Upper lobe of right lung (tissue), 1 donor: ENCODE measurements at places on chromosomes 5 and 9.

GRCh38 chr9:3732077-3733038, 206.6 kb upstream of the RFX3 start:
- H3K36me3 ChIP-seq: no peaks in the 10 kb centered on the region
- no peaks in the 10 kb centered on the region for H3K4me1 ChIP-seq
- no peaks in the 10 kb centered on the region for H3K27me3 ChIP-seq
- H3K4me3 ChIP-seq: peak overlapping the region; percentile 24
- peak overlapping the region; percentile 6 for H3K27ac ChIP-seq

DNA sequence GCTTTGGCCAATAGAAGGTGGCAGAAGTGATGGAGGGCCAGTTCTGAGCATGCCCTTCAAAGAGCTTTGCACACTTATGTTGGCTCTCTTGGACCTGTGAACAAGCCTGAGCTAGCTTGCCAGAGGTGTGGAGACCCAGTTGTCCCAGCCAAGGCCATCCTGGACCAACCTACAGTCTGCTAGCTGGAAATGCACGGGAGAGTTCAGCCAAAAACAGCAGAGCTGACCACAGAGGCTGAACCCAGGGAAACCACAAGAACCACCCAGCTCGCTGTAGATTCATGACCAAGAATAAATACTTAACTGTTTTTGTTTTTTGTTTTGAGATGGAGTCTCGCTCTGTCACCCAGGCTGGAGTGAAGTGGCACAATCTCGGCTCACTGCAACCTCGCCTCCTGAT, 65.4 kb upstream of the HAND1 start:
- H3K4me3 ChIP-seq: no peak overlapping the region
- peaks cover 12% of the 10 kb centered on the region for H3K27me3 ChIP-seq
- H3K4me1 ChIP-seq: no peaks in the 10 kb centered on the region
- H3K36me3 ChIP-seq: no peaks in the 10 kb centered on the region

GRCh38 chr9:99056886-99057664, 47.8 kb upstream of the TGFBR1 start:
- H3K27me3 ChIP-seq: no peaks in the 10 kb centered on the region
- no peak for DNase-seq
- peaks cover 23% of the 10 kb centered on the region for H3K4me1 ChIP-seq
- no peaks in the 10 kb centered on the region for H3K36me3 ChIP-seq

GRCh38 chr5:77724934-77725333, 51.2 kb downstream of the TBCA start:
- H3K36me3 ChIP-seq: no peaks in the 10 kb centered on the region
- no peak overlapping the region for H3K27ac ChIP-seq
- DNase-seq: no peak
- H3K4me1 ChIP-seq: no peaks in the 10 kb centered on the region
- no peak overlapping the region for H3K4me3 ChIP-seq

GRCh38 chr5:77806213-77806843, 30.2 kb upstream of the TBCA start:
- no peak overlapping the region for H3K4me3 ChIP-seq
- no peaks in the 10 kb centered on the region for H3K36me3 ChIP-seq
- H3K4me1 ChIP-seq: no peaks in the 10 kb centered on the region
- H3K27ac ChIP-seq: no peak overlapping the region

GRCh38 chr5:134502259-134502658, 23.2 kb upstream of the JADE2 start:
- H3K4me1 ChIP-seq: peaks cover 32% of the 10 kb centered on the region
- H3K27ac ChIP-seq: no peak overlapping the region
- no peak overlapping the region for H3K4me3 ChIP-seq

DNA sequence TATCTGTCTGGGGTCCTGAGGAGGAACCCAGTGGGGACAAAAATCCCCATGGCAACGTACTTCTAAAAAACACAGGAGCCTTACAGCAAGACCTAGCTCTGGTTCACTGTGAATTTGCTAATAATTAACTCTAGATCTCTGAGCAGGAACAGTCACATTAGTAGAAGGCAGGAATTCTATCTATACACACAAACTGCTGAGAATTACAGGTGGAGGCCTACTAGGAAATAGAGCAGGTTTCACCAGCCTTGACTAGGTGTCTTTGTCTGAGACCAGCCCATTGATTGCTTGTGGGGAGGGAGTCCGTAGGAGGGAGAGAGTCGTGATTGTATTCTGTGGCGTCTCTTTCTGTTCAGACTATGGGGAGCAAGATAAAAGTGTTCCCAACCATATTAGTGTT, 44.8 kb downstream of the PRLR start:
- H3K27me3 ChIP-seq: no peaks in the 10 kb centered on the region
- no peaks in the 10 kb centered on the region for H3K4me1 ChIP-seq
- H3K36me3 ChIP-seq: no peaks in the 10 kb centered on the region
- no peak for DNase-seq
- H3K27ac ChIP-seq: no peak overlapping the region
- H3K4me3 ChIP-seq: no peak overlapping the region

GRCh38 chr9:91273853-91274552, 87.7 kb downstream of the AUH start:
- H3K27me3 ChIP-seq: no peaks in the 10 kb centered on the region
- no peaks in the 10 kb centered on the region for H3K4me1 ChIP-seq
- no peak overlapping the region for H3K4me3 ChIP-seq
- no peaks in the 10 kb centered on the region for H3K36me3 ChIP-seq
- no peak overlapping the region for H3K27ac ChIP-seq

DNA sequence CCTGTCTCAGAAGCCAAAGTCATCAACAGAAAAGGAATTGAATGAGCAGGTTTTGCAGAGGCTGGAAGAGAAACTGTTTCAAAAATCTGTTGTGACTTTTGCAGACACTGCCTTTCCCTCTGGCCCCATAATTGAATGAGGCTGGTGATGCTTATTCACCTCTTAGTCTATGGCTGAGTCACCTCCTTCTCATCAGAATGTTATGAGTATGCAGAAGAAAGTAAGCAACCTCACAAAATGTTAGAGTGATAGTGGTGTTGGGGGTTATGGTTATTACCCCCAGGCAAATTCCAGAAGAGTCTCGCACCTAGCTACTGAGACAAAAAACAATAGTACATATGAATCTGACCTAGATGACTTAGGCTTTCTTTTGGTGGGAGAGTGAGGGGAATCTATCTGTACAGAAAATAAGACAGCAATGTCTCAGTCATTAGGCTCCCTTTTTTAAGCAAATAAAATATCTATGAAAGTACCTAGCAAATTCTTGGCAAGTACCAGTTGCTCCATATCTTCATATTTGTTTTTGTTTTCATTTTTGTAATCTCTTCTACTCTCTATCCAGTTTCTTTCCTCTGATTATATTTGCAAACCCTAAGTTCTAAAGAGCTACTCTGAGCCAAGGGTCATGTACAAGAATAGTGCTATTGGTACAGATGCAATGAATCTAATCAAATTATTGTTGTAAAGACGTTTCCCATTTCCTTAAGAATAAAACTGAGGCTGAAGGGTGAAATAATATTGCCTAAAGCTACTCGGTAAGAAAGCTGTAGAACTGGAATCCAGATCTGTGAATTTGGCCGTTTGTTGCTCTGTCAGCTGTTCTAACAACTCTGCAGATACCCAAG, 498.1 kb upstream of the TNC start:
- H3K4me1 ChIP-seq: no peaks in the 10 kb centered on the region
- H3K36me3 ChIP-seq: no peaks in the 10 kb centered on the region
- no peaks in the 10 kb centered on the region for H3K27me3 ChIP-seq
- H3K27ac ChIP-seq: no peak overlapping the region

DNA sequence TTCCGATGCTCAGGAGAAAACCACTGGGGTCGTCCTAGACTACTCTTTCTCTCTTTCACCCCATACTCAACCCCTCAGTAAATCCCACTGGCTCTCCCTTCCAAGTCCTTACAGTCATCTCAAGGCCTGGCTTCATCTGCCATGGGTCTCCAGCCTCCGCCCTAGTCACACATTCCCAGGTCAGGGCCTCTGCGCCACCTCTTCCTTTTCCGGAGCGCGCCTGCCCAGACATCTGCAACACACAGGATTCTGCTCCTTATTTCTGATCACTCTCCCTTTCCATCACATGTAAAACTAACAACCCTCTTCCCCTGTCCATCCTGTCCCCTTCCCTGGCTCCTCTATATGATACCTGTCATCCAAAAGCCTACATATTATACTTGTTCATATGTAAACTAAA, 39.8 kb downstream of the RAPGEF1 start:
- peaks cover 66% of the 10 kb centered on the region for H3K4me1 ChIP-seq
- H3K4me3 ChIP-seq: no peak overlapping the region

- no peaks in the 10 kb centered on the region for H3K27me3 ChIP-seq
- DNase-seq: no peak
- no peak overlapping the region for H3K27ac ChIP-seq
- no peaks in the 10 kb centered on the region for H3K36me3 ChIP-seq
Measured at GRCh38 chr5:78467752-78468357, 107.4 kb downstream of the SCAMP1 start.

- H3K4me3 ChIP-seq: no peak overlapping the region
- H3K36me3 ChIP-seq: no peaks in the 10 kb centered on the region
- DNase-seq: no peak
Measured at GRCh38 chr9:23812673-23813072, 13.4 kb downstream of the ELAVL2 start.

GRCh38 chr5:57538341-57538955, 55.8 kb upstream of the ACTBL2 start:
- no peaks in the 10 kb centered on the region for H3K36me3 ChIP-seq
- no peaks in the 10 kb centered on the region for H3K4me1 ChIP-seq
- H3K4me3 ChIP-seq: no peak overlapping the region
- DNase-seq: no peak
- H3K27me3 ChIP-seq: no peaks in the 10 kb centered on the region

DNA sequence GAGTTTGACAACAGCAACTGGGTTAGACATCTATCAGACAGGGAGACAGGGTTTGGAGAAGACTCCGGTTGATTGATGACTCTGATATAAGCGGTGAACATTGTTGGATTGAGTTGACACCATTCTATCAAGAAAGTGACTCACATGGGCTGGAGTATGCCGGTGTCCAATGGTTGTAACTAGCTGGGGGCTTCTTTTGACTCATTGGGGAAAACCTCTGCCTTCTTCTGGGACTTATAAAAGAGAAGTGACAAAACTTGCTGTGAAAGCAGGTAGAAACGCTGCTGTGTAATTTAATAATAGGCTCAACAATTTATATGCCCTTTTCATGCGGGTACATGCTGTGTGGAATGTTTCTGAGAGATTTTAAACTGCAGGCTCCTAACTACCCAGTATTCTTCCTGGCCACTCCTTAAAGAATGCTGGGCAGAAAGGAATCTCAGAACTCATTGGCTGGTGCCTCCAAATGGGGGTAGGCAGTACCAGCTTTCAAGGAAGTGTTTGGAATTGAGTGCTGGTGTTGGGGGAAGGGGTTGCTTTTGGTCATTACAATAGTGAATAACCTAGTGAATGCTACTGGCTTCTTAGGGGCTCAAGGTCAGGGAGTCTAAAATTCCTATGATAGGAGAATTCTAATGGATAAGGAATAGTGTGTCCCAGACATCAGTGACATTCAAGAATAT, 43.9 kb downstream of the FYB1 start:
- no peak for DNase-seq
- no peak overlapping the region for H3K27ac ChIP-seq
- H3K36me3 ChIP-seq: no peaks in the 10 kb centered on the region
- no peak overlapping the region for H3K4me3 ChIP-seq

DNA sequence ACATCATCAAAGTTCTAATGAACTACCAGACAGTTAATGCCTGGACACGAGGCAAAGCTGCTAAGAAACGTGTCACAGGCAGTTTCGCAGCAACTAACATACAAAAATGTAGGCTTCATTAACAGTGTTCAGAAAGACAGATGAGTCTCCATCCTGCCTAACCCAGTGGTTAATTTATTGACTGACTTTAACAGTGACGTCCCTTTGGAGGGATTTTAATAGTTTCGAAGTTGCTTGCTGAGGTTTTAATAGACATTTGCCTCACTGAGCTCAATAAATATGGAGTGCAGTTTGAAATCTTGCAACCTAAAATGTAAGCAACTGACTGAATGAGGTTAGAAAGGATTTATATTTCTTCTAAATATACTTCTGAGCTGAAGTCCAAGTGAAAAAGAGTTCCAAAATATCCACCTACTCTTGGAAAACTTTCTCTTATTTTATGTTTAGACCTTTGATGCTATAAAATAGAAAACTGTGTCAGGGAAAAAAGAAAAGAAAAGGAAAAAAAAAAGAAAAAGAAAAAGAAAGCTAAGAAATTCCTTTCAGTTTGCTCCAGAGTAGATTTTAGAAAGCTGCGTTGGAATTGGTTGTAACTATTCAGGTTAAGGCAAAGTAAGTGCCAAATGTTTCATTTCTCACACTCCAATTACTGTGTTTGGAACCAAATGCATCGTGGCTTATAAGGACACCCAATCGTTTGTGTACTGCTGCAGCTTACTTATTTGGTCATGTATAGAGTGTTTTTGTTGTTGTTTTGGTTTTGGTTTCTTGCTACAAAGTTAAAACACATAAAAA, 2016.6 kb downstream of the MAT2B start:
- H3K27ac ChIP-seq: no peak overlapping the region
- no peak for DNase-seq

DNA sequence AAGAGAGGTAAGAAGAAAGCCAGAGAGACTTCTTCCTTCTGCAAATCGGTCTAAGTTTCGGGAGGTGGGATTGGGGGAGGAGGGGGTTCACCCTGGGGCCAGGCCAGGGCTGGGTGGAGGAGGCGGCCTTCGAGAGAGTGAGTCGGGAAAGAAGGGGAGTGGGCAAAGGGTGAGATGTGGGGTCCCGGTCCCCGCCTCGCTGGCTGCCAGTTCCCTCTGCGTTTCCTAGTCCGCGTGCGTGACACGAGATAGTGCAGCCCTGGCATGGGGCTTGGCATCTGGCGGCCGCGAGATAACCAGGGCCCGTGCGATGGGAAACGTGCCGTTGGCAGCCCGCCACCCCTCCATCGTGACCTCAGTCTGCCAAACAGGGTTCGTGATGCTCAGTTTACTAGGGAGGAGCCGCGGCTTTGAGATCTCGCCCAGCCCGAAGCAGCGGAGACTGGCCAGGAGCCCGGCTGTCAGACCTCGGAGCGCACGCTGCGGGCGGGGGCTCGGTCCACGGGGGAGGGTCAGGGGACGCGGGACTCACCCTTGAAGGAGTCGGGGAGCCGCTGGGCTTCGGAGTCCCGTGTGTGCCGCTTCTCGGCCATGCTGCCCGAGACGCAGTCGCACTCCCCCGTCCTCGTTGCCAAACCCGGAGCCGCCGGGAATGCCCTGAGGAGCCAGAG, at the start of gene STOM:
Gene STOM, minus strand, starts transcription at position 656 of the 671 bp plus-strand sequence. Its CDS starts 63 bp downstream, at position 593.
- no peaks in the 10 kb centered on the region for H3K27me3 ChIP-seq
- peaks cover 15% of the 10 kb centered on the region for H3K36me3 ChIP-seq
- peaks cover 71% of the 10 kb centered on the region for H3K4me1 ChIP-seq
- peak within 1 kb of the TSS; percentile 95 for H3K27ac ChIP-seq
- peak; percentile 93 for DNase-seq

GRCh38 chr9:135070964-135071735, 16.3 kb upstream of the OLFM1 start:
- H3K4me1 ChIP-seq: peaks cover 3% of the 10 kb centered on the region
- H3K27ac ChIP-seq: no peak overlapping the region
- no peak overlapping the region for H3K4me3 ChIP-seq
- H3K27me3 ChIP-seq: peaks cover 26% of the 10 kb centered on the region

GRCh38 chr9:76162086-76162730, 232.0 kb downstream of the RFK start:
- peaks cover 9% of the 10 kb centered on the region for H3K4me1 ChIP-seq
- H3K36me3 ChIP-seq: peaks cover 30% of the 10 kb centered on the region
- H3K27ac ChIP-seq: peak overlapping the region; percentile 11

DNA sequence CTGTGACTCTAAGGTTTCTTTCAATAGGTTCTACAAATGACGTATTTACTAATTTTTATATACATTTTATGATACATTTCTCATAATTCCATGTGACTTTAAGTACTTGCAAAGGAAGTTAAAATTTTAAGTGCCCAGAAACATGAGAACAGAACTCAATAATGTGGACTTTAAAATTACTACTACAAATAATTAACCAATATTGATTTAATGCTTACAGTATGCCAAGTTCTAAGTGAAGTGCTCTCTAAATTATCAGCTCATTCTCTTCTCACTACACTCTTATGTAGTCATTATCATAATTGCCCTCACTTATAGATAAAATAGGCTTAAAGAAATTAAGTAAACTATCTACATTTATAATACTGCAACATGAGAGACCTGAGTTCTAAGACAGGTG, 1690.7 kb upstream of the CDH9 start:
- DNase-seq: no peak
- H3K27ac ChIP-seq: no peak overlapping the region
